ENCODE measurements at places on chromosomes 6 and 20.

DNA sequence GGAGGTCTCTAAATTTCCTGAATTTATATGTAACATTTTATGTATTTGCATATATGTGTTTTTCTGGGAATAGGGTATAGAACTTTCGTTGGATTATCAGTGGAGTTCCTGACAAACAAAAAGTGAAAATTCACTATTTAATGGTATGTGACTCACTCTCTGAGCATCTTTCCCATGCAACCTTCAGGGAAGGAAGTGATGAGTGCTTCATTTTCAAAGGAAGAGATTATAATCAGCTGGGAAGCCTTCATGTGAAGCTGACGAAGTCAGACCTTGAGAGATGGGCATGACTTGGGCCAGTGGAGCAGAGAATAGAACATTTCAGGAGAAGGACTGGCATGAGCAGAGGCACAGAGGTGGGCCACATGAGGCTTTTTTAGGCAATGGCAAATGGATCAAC is 72.7 kb downstream of the FAXC start:
- DNase-seq = no peak

DNA sequence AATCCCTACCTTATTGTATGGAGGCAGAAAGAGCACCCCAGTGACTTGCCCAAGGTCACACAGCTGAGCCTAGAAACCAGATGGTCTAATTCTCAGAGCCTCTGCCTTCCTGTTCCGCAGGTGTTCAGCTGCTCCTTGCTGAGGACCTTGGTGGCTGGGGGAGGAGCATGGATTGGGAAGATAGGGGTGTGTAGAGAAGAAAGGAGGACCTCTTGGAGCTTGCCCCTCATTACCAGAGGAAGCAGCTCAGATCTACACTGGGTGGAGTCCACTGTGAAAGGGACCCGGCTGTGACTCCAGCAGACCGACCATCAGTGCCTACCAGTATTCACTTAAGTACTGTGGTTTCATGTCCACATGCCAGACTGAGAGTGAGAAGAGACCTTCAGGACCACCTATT is 15.2 kb downstream of the FOXP4 start:
- DNase-seq = no peak

GRCh38 chr6:41767112-41767833 is 12.4 kb downstream of the FRS3 start:
- no peak for DNase-seq

GRCh38 chr6:44678252-44678935 is 290.9 kb downstream of the CDC5L start:
- DNase-seq = no peak

DNA sequence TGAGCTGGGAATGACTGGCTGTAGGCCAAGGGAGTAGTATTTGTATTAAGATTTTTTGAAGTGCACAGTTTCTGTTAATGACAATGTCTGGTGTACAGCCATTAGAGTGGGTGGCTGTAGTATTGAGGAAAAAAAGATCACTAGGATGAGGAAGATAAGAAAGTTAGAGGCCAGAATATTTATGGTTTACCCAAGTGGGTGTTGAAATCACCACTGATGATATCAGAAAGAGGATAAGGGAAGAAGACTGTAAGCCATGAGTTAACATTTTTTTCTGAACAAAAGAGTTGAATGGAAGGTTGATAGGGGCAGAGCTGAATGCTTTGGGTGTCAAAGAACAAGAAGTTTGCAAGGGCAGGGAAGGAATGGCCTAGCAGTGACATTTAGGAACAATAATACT is 104.7 kb downstream of the PRDM13 start:
- no peak for DNase-seq

GRCh38 chr6:53159558-53159957 is 10.9 kb upstream of the GCM1 start:
- no peak for DNase-seq

DNA sequence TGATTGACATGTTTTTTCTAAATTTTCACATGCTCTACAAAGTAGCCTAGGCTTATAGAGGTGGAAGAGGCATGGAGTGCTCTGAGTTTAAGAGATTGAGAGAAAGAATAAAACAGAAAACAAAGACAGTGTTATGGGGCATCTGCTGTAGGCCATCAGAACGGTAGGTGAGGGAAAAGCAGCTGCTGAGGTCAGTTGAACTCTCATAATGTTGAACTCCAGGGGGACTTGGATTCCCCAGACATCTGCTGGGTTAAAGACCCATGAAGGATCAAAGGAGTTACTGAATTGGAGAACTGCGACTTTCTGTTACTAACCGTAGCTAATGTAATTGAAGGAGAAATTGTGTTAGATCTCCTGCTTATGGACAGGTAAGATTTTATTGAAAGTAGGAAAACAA is 333.9 kb downstream of the TFAP2B start:
- DNase-seq = no peak

Data from activated CD4-positive, alpha-beta T cell treated with anti-CD3 and anti-CD28 coated beads, Interleukin-2, Interleukin-4, amounts not matched to agents 100 ng/mL and 50 ng/mL, durations not matched to agents 16 hours and 8 hours (primary cell).